ENCODE measurements at places on chromosomes 4 and X. TPM values are rescaled to one million over a fixed set of nuclear protein-coding genes. Genes with fewer than 3 reads are reported as not detected.

GRCh38 chrX:103215425-103215991 lies 600 bp downstream of the BEX4 start:
- peak; percentile 55 for DNase-seq

DNA sequence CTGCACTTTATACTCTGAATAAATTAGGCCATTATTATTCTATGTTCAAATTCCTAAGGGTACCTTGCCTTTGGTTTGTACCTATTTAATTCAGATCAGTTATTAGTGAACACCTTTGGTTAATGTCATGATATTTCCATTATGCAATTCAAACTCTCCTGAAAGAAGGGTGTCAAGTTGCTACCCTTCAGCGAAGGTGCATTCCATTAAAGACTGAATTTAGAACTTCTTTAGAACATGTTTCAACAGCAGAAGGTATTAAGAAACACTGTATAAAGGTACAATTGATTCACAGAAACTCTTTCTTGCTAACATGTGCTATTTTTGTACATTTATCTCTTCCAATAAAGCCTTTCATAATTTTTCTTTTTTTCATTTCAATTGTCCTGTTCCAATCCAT lies 1545.4 kb upstream of the PCDH10 start:
- DNase-seq, result no peak

GRCh38 chr4:144721994-144722393 lies 76.0 kb downstream of the HHIP start:
- no peak for DNase-seq

The DMD gene
- total RNA-seq, result 7.6 TPM

DNA sequence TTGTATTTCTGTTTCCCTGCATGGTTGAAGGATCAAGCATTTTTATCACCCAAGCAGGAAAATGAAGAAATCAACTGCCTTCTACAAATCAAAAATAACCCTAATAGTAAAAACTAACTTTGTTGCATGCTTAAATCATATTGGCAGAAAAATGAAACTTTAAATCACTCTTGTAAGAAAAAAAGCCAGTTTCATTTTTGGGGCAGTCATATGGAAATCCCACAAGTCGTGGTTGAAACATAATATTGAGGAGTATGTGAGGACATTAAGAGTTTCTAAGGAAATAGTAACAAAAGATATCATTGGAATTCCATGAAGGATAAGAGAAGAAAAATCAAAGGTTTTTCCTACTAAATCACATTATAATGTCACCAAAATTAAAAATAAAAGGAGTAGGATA lies 8.4 kb downstream of the TEC start:
- no peak for DNase-seq

DNA sequence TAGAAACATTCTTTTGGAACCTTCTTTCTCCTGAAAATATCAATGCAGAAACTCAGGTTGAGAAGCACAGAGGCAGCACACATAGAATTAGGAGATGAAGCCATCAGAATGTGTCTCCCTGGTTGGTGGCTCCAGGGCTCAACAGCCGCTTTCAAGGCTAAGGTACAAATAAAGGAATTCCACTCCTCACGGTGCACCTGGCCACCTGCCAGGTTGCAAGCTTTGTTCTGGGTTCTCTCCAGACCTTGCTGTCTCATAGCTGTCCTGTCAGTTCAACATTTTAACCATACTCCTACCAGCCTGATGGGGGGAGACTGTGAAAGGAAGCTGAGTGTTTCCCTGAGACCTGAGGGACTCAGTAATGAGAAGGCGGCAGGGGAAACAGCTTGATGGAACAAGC lies 96.3 kb upstream of the HPF1 start:
- peak; percentile 15 for DNase-seq

The TRMT44 gene
- 36.7 TPM for total RNA-seq

- DNase-seq, result no peak
Measured at GRCh38 chrX:40773809-40774208, 38.5 kb upstream of the MED14 start.

- DNase-seq, result no peak
Measured at GRCh38 chrX:109294097-109294814, 187.6 kb downstream of the GUCY2F start.

- DNase-seq, result no peak
Measured at GRCh38 chrX:92213786-92214185, 434.6 kb downstream of the PCDH11X start.

The KANTR gene
- 15.5 TPM for total RNA-seq

The ERAS gene
- total RNA-seq, result not detected

GRCh38 chrX:68801737-68802290 lies 27.0 kb upstream of the EFNB1 start:
- DNase-seq, result no peak

GRCh38 chr4:84814094-84814750 lies 152.3 kb downstream of the WDFY3 start:
- DNase-seq, result no peak

DNA sequence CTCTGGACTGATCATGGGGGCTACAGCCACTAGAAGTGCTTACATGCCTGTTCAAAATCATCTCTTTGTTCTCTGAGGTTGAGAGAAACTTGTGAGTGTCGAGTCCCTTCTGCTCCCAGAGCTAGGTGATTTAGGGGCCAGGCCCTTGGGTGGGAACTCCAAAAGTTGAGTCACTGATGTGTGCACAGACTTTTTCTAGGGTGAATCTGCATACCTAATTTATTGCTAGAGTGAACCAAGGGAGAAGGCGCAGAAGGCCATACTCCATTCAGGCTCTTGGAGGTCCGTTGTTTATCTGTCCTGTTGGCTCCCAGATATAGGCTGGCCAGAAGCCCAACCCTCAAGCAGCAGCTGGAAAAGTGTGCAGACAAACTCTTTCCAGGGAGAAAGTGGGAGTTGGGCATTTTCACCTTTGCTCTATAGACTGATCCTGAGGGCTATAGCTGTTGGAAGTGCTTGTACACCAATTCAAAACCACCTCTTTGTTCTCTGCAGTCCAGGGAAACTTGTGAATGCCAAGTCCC lies 80.8 kb upstream of the ARX start:
- DNase-seq, result no peak

DNA sequence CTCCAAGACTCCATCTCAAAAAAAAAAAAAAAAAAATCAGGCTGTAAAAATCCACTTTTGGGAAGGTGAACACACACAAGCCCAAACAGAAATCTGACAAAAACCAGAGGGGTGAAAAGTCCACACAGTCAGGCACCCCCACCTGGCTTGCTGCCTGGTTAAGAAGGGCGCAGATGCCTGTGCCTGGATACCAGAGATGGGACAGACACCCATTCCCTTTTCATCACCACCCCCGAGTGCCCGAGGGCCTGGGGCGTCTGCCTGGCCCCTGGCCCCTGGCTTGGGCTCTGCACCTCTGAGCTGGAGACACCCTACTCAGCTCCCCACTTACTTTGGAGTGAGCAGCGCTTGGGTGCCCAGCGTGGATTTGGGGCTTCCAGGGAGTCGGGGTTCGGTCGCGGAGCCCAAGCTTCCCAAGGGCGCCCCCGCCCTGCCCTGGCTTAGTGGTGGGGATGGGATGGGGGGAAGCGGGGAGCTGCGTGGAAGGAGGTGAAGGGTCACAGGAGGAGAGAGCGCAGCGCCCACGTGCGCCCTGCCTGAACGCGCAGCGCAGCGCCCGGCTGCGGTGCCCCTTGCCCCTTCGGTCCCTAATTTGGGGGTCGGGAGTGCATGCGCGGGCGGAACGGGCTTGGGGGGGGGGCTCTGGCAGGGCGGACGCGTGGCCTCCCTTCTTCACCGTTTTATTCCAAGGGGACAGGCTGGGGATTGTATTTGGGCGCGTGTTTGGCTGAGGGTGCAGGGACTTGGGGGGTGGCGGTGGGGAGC lies 11.3 kb downstream of the SHOX start:
- DNase-seq, result no peak

GRCh38 chr4:42555828-42556227 lies 101.1 kb downstream of the ATP8A1 start:
- no peak for DNase-seq

DNA sequence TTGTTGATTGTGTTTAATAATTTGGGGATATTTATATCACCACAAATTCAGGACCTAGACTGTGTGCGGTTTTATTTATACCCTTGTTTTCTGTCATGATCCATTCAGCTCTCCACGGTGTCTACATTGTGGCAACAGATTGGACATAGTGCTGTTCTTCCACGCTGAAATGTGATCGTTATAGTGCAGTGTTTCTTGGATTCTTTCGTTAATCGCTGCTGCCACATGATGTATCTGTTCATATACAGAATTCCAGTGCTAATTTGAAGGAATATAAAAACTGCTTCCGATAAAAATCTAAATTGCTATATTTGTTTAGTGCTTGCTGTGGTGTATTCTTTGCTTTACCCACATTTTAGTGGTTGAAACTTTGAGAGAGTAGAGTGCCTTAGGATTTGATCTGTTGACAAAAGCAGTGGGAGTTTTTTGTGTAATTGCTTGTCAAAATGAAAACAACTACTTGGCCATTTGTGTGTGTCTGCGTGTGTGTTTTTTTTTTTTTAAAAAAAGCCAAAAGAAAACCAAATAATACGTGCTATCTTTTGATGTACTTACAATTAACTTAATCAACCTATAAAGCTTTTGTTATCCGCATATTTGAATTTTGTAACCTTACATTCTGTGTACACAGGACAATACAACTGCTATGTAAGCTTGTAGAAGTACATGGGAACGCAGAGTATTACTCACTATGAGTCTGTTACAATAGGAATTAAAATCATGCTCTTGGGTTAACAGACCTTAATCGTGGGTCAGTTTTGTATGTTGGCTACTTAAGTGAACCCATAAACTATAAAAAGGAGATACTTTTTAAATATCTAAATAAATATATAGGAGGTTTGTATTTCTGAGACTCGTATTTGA lies 353.3 kb downstream of the ARHGAP24 start:
- DNase-seq, result no peak

Data from GM23338 (cell line).